Hypothalamus (tissue), 51 donors: ENCODE measurements at places on chromosomes 5 and 9.

GRCh38 chr5:56190497-56190896, 42.6 kb downstream of the ANKRD55 start:
- DNase-seq: no peak

GRCh38 chr9:136858844-136859757, 7.0 kb downstream of the MAMDC4 start:
- peak; percentile 45 for DNase-seq

GRCh38 chr5:88269222-88269771, 652 bp upstream of the TMEM161B start:
- no peak for DNase-seq

GRCh38 chr9:134428559-134428958, 102.3 kb downstream of the RXRA start:
- DNase-seq: no peak

GRCh38 chr5:14216902-14217301, 73.8 kb downstream of the TRIO start:
- DNase-seq: no peak

DNA sequence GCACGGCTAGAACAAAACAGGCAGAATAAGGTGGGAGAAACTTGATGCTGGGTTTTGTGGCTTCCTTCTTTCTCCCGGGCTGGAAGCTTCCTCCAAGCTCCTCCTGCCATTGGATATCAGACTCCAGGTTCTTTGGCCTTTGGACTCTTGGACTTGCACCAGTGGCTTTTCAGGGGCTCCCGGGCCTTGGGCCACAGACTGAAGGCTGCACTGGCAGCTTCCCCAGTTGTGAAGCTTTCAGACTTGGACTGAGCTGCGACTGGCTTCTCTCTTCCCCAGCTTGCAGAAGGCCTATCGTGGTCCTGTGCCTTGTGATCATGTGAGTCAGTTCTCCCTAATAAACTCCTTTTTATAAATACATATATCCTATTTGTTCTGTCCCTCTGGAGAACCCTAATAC, 364.4 kb downstream of the DNAH5 start:
- no peak for DNase-seq

DNA sequence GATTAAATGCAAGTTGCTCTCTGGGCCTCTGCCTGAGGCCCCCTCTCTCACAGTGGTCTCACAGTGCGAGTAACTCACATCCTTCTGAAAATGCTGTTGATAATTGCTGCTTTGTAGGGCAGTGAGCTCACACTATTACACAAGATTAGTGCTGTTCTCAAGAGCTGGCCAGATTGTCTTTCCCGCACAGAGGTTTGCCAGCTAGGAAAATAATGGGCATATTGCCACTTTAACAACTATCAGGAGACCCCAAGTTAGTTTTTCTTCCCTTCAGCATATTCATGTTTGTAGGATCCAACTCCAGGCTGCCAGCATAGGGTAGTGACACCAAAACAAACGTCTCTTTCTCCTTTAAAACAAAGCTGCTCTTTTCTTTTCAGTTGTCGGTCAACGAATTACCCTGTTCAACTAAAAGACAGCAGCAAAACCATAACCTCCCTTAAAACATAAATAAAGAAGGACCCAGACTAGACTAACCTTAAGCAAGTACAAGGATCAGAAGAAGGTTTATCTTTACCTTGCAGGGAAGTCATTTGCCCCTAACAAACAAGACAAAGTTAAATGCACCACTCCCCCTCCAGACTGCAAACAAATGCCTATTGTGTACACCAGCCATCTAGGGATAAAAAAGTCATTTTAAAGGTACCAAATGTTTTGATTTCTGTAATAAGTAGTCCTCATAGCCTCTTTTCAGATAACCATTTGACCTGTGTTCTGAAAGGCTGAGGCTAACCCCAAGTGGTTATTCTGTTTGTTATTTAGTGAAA, 91.4 kb downstream of the VCAN start:
- no peak for DNase-seq

DNA sequence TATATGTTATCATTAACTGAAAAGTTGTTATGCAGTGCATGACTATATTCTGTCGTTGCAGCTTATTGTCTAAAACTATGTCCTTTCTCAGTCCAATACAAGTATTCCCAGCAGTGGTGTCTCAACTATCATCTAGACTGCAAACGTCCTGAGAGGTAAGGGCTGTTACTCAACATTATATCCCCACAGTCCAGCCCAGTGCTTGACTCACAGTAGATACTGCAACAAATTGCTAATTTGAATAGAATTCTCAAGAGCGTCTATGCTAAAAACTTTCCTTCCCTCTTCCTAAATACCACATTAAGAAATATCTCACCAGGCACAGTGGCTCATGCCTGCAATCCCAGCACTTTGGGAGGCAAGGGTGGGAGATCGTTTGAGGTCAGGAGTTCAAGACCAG, 37.7 kb upstream of the PCSK5 start:
- no peak for DNase-seq

DNA sequence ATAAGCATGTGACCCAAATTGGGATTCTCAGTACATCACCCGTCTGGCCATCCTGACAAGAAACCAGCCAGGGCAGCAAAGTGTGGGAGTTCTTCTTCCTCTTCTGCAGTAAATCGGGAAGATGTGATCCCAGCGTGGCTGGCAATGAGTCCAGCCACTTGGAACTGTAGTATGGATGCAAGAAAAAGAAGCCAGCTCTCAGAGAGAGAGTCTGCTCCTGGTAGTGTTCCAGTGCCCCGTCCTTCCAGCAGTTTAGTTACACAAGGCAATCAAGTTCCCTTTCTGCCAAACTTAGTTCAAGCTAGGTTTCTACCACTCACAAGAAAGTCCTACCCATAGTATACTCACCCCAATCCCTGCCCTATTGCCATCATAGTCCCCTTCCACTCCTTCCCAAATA, 65.6 kb downstream of the CDK5RAP2 start:
- no peak for DNase-seq

DNA sequence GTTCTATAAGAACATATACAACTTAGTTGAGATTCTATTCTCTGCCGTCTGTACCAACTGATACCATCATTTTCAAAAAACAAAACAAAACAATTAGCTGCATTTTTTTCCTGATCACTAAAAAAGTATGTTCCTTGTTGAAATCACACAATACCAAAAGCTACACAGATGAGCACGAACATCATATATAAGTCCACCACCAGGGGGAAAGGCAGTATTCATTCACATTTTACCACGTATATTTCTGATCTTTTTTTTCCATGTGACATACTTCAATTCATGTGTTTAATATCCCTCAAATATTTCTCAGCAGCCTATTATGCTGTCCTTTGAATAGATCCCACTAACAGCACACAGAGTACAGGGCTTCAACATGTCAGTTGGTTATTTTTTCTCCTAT, 40.6 kb downstream of the IRX2 start:
- DNase-seq: no peak
